B cell (primary cell): ENCODE measurements at places on chromosomes 6 and 20. TPM values are rescaled to one million over a fixed set of nuclear protein-coding genes. Genes with fewer than 3 reads are reported as not detected.

The RIMS4 gene
- polyA plus RNA-seq = not detected in 2 replicates

DNA sequence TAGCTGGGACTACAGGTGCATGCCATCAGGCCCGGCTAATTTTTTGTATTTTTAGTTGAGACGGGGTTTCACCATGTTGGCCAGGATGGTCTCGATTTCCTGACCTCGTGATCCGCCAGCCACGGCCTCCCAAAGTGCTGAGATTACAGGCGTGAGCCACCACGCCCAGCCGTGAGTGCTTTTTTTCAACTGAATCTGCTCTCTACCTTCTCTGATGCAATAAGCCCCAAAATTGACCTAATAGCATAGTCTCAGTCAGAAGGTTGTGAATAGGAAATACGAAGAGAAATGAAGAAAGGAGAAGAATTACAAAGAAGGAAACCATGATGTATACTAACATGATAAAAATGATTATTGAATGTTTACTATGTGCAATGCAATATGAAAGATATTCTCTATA, 33.2 kb downstream of the BEND6 start:
- no peak for DNase-seq

GRCh38 chr20:6838181-6838826, 70.8 kb downstream of the BMP2 start:
- no peak for DNase-seq

GRCh38 chr6:152952866-152953509, 29.9 kb downstream of the FBXO5 start:
- DNase-seq = no peak

The CAP2 gene
- not detected in 2 replicates for polyA plus RNA-seq
